ENCODE measurements at places on chromosomes 4 and X.
A peak's percentile ranks its signal among the peaks of the same experiment; 100 is the strongest.

DNA sequence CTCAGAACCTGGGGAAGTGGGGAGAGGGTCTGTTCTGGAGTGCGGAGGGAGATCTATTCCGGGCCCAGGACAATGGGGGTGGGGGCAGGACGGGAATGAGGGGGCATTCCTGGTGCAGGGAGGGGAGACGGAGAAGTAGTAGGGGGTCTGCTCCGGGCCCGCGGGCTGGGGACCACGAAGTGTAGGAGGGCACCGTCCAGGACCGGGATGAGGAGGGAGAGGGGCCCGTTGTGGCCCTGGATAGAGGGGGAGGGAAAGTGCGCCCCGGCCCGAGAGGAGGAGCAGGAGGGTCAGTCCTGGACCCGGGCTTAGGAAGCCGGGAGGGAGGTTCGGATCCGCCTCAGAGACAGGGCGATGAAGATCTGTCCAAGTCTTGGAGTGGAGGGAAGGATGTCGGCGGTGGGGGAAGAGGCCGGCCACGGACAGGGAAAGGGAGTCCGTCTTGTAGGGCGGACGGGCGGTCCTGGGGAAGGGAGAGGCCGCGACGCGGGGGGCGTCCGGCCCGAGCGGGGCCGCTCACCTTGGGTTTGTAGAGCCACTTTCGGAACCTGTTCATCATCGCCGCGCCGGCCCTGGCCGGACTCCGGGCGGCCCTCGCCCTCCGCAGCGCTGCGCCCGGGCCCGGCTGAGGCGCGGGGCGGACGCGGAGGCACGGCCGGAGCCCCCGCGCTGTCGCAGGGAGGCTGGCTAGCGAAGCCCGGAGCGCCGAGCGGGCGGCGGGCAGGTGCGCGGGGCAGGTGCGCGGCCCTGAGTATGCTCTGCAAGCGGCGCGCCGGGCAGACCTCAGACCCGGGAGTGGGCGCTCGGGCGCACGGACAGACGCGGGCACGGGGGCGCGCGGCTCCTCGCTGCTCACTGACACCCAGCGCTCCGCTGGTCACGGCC is at the start of gene ZFYVE28:
Gene ZFYVE28, minus strand, starts transcription at position 881 of the 885 bp plus-strand sequence. Its CDS starts 322 bp downstream, at position 559.
- no peak for DNase-seq

GRCh38 chrX:103275947-103276567 is 493 bp downstream of the TCEAL5 start:
- DNase-seq = no peak

DNA sequence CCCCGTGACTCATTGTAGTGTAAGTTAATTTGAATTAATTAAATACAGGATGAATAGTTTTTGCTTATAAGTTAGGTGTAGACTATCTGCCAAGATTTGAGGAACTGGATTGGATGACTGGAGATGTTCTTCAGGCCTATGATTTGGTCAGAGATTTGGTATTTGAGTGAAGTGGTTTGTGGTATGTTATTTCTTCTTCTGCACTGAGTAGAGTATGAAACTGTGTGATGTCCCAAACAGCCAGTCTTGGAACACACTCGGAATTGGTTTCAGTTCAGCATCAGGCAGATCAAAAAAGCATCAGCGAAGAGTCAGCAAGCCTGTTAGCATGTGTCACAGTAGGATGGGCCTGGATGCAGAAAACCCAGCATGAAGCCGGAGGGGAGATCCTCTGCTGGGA is 294.1 kb downstream of the ARHGAP10 start:
- no peak for DNase-seq

DNA sequence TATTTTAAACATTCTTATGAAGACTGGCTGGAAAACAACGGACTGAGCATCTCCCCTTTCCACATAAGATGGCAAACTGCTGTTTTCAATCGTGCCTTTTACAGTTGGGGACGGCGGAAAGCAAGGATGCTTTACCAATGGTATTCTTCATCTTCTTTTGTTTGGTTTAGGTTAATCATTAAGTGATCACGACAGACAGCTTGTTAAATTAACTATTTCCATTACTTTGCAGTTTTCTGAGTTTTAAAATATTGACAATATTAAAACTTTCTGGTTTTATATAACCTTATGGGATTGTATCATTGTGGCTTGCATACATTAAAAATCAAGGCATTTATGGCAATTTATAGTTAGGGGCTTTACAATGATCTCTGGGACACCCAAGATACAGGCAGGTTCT is 3.8 kb downstream of the MBTPS2 start:
- DNase-seq = no peak

DNA sequence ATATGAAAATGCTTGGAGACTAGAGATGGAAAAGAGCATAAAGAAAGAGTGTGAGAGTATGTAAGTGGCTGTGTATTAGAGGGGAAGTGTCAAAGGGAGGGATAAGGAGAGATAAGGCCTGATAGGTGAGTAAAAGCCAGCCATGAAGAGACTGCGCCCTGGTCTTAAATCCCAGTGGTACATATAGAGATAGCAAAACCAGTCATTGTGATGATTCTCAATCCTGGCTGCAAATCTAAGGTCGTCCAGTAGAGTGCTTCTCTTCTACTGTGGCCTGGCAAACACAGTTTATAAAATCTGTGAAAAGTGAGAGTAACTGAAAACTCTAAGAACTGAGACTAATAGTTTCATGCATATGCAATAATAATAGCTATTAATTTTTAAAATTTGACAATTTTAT is 86.9 kb downstream of the MAB21L2 start:
- DNase-seq = peak; percentile 21

GRCh38 chr4:1478766-1479355 is 72.6 kb upstream of the NKX1-1 start:
- no peak for DNase-seq

- no peak for DNase-seq
Measured at GRCh38 chr4:1761130-1761689, 31.9 kb upstream of the FGFR3 start.

GRCh38 chrX:23936180-23936579 is 28.4 kb downstream of the CXorf58 start:
- DNase-seq = no peak

GRCh38 chr4:1864076-1865008 is 6.9 kb upstream of the NSD2 start:
- DNase-seq = no peak

DNA sequence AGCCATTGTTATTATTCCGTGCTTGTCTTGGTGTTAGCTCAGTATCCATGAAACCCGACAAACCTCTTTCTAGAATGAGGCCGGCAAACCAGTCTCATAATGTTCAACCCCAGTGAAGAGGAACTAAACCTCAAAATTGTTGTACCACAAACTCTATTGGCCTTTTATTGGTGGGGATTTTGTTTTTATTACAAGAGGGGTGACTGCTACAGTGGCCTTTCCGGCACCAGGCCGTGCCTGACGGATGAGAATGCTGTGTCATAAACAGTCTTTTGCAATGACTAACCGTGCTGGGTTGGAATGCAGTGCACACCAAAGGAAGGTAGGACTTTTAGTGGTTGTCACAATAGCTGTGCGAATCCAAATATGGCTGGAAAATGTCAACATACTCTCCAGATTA is 60.8 kb downstream of the SHROOM2 start:
- DNase-seq = no peak

DNA sequence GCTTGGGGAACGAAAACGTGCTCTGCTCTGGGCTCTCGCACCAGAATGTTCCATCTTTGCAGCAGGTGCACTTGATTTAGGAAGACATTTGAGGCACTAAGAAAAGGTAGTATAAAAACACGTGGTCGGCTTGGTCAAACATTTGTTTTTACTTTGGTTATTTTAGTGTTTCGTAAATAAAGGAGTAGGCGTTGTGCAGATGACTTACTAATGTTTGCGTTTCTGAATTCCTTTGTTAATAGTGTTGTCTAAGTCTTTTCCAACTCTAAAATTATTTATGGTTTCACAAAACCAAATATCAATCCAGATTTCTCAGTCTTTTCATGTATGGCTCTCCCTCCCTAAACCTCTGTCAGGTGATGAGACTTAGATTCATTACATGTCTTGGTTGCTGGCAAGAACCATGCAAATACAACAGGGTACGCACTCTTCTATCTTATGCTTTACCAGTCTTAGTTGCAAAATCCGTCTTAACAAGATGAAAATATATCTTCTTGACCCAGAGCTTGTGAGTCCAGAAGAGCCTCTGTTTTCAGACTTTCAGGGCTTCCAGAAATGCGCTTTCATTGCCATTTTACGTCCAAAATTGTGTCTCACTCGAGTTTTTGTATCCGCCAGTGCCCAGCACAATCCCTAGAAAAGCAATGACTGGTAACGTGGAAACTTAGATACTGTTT is 686 bp downstream of the MTHFD2L start:
- DNase-seq = peak; percentile 52

DNA sequence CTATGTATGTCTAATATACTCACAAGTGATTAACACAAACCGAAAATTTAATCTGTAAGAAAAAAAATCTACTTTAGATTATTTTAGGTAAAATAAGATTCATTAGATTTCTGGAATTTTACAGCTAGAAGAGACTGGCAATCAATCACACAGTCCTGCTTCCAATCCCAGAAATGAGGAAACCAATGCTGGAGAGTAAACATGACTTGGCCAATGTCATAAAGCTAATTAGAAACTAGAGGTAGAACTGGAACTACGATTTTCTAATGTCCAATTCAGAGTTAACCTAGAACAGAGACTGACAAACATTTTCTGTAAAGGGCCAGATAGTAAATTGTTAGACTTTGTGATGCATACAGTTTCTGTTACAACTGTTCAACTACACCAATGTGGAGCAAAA is 123.6 kb downstream of the CORIN start:
- DNase-seq = no peak

DNA sequence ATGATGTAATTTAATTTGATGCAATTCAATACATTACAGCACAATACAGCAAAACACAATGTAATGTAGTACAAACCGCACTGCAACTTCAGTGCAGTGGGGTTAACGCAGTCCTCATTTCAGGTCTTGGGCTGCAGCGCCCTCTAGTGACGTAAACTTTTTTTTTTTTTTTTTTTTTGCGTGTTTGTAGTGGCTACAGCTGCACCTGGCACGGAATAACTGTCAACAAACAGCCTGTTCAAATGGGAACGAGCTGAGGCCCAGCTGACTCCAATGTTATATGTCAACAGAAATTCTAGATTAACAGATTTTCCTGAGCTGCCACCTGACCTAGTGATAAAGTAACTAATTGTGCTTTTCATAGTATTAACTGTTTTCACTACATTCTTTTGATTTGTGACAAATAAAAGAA is 33.5 kb upstream of the RASSF6 start:
- peak; percentile 92 for DNase-seq

DNA sequence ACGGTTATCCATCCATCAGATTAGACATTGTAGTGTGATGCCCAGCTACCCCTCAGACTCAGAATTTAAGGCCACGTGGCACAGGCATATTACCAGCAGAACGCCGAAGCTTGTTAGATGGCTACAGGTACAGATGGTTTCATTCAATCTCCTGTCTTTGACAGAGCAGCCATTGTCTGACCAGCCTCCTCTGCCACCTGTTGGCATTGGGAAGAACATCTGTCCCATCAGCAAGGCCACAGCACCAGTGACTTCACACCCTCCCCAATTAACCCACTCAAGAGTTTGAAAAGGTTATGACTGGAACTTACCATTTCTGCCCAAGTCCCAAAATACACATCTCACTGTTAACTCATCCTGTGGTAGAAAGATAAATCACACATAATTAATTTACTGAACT is 22.0 kb upstream of the PHKA2 start:
- peak; percentile 1 for DNase-seq

DNA sequence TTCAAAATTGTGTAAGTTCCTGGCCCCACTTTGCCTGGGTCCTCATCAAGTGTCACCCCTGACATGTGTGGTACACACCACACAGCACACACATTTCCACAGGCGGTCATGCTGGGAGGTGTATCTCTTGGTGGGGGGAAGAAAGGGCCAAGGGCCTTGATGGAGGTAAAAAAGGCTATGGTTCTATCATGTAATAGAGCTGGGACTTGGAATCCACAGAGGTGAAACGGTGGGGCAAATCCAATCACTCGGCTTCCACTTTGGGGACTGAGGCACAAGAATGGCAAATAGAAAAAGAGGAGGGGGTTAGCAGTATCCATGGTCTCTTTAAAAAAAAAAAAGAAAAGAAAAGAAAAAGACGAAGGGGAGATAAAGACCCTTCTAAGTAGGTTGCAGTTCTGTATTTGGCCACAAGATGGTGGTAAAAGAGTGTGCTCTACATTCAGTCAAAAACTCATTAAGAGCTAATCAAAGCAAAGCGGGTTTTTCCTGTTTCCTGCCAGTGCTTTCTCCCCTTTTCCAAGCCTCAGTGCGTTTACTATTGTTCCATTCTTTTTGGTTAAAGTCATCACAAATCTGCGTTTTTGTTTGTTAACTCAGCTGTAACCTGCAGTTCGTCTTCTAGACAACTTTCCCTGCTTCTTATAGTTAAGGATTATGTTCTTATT is 37.0 kb upstream of the ATP6AP2 start:
- DNase-seq = peak; percentile 69

- DNase-seq = no peak
Measured at GRCh38 chr4:7134737-7135388, 57.5 kb upstream of the SORCS2 start.

- peak; percentile 1 for DNase-seq
Measured at GRCh38 chrX:36684053-36684452, 324.1 kb upstream of the FAM47C start.

GRCh38 chr4:4499438-4500123 is 42.3 kb downstream of the STX18 start:
- no peak for DNase-seq

DNA sequence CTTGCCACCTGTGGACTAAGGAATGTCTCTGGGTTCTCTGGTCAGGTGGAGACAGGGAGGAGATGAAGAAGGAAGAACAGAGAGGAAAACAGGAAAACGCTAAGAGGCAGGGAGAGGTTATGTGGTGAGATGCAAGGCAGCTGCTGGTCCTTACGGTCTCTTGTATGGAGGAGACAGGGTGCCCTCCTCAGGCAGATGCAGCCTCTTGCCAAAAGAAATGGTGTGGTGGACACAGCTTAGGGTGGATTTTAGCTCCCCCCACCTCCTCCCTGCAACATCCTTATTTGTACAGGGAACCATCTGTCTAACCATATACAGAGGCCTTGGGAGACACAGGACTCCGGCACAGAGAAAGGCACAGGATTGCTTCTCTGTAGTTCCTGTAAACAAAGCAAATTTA is 9.7 kb downstream of the OCIAD2 start:
- DNase-seq = no peak

GRCh38 chr4:158001756-158002155 is 171.1 kb downstream of the GASK1B start:
- DNase-seq = no peak

DNA sequence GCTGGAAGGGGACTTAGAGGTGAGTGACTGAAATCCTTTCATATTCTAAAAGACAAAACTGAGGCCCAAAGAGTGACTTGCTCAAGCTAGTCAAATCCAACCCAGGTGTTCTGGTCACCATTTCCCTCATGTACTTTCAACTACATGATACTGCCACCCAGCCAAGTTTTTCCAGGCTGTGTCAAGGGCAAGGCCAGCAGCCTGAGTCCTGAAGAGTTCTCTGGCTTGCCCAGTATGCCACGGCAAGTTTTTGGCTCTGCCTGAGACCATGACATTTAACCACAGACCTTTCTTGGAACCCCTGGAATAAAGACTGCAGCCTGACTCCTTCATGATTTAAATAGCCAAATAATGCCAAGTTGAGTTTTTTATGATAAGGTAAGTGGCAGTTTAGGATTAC is 10.7 kb upstream of the TMEM164 start:
- no peak for DNase-seq

All from NAMALWA (cell line).